NCI-H1694 treated with DMSO at 0.1 percent for 48 hours (cell line): ENCODE measurements at places on chromosomes 1 and 21.

GRCh38 chr1:11650331-11650991, 3.8 kb downstream of the FBXO2 start:
- DNase-seq = peak; percentile 18

- DNase-seq = no peak
Observed at GRCh38 chr21:44924606-44925377, 4.1 kb upstream of the ITGB2 start.

DNA sequence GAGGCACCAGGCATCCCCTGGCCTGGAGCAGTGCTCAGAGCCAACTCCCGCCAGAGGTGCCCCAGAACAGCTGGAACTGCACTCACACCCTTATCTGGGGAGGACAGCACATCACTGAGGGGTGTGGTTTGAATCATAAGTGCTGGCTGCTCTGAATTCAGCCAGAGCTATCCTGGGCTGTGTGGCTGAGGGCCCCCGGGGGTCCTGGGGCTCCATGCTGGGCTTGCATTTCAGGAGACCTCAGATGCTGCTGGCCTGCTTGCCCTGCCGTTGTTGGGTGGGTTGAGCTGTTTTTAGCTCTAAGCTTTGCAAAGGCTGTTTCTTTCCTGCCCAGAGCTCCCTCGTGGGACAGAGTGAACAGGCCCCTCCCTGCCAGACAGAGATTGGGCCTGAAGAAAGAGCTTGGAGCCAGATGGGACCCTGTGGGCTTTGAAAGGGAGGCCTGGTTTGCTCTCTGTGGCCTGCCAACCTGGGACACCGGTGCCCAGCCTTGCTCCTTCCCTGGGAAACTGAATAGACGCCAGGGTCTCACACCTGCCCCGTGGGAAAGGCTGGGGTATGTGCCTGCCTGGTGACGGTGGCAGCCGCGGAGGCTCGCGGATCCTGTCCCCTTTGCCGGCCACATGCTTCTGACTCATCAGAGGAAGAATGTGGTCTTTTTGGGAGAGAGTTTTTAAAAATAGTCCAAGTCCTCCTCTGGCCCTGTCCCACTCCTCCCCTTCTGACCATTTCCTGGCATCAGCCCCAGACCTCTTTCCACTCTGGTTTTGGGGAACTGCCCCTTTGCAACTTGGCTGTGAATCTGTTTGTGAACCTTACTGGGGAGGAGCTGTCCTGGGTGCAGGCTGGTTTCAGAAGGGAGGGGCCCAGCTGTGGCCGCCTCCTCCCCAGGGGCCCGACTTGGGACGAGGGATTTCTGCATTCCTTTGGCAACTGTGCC, 30.0 kb downstream of the ARHGEF10L start:
- no peak for DNase-seq

- peak; percentile 56 for DNase-seq
Observed at GRCh38 chr1:153771841-153772593, 3.2 kb upstream of the SLC27A3 start.

- DNase-seq = no peak
Observed at GRCh38 chr1:118486199-118486598, 301.2 kb upstream of the SPAG17 start.

- DNase-seq = no peak
Observed at GRCh38 chr1:225338545-225338944, 89.3 kb downstream of the LBR start.

DNA sequence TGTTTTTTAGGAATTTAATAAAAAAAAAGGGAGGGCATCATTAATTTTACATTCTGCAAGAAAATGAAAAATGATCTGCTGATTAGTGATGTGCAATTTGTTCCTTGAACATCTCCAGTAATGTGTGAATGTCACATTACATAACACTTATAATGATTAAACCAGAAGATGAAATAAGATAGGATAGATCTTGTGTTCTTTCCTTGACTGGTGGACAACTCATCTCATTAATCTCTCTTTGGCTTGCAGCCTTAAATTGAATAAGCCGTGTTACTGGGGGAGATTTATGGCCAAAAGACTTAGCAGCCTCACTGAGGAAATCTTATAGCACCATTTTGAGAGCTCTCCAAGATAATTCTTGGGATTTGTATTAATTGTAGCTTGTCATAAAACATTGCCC, 217.2 kb downstream of the ST6GALNAC3 start:
- DNase-seq = no peak

- no peak for DNase-seq
Observed at GRCh38 chr1:53766831-53767405, 28.0 kb upstream of the GLIS1 start.

DNA sequence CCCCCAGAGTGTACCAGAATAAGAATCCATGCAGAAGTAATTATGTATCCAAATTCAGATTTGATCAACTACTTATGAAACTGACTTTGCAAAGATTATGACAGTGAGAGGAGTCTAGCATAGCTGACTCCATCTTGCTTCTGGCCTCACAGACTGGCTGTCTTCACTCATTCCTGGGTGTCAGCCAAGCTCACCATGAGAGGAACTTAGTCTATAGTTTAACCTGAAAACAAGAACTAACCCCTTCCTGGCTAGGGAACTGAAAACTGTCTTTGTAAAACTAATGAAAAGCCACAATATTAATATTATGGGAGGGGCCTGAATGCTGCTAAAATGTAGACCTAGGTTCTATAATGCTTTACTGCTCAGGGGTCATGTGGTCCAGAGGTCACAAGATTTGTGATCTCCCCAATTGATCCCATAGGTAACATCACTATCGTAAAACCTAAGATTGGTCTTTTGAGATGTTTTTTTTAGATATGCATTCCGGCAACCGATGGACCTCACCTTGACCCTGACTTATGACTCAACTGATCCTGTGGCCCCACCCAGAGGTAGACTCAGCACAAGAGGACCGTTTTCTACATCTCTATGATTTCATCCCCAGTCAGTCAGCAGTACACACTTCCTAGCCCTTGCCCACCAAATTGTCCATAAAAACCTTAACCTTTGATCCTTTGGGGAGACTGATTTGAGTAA, 55.2 kb downstream of the ATP1B1 start:
- no peak for DNase-seq

DNA sequence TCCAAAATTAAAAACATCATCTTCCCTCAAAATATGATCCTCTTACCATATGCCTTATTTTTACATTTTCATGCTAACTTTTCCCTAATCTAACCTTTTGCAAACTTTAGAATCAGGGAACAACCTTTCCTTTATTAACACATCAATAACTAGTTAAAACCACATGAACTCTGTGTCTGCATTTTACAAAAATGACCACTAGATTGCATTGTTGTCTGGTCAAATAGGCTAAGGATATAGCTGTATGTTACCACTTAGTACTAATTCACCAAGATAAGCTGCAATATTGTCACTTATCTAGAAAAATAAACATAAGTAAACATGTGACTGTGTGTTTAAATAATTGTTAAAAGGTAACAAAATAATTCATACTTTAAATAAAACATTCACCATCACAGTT, 82.3 kb downstream of the DENND1B start:
- DNase-seq = no peak

DNA sequence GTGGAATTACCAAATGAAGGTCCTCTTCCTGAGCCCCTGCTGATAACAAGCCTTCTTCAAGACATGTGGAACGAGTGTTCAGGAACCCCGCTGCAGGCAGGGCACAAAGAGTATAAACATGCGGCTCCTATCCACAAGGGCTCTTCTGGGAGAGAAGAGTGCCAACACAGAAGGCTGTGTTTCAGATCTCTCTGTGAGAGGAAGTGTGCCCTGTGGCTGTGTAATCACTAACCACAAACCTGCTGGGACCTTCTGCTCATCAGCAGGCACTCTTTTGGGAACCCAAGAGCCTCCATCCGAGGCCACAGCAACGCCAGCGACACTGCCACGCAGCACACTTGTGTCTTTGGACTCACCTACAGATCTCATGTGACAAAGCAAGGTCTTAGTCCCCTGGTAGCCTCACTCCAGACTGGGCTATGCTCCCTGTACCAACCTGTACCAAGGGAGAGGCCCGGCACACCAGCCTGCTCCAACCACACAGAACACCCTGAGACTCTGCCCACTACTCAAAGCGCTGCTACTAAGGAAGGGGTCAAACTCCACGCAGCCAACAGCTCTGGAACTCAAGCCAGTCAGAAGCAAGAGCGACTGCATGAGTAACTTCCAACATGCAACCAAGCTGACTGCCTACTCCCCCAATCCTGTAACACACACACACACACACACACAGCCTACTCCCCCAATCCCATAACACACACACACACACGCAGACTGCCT, 7.8 kb downstream of the PTTG1IP start:
- no peak for DNase-seq

DNA sequence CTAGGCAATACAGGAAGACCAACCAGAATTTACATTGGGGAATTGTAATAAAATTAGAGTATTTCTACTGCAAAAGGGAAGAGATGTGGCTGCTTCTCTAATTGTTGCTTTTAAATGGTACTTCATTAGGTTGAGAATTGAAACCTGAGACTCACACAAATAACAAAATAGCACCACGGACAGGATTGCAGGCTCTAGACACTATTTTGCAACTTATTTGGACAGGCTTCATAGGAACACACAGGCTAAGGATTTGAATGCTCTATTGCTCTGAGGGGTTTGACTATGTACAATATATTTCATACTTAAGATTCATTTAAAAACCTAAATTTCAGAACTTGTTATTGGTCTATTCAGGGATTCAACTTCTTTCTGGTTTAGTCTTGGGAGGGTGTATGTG, 79.6 kb downstream of the ATP1B1 start:
- no peak for DNase-seq

GRCh38 chr1:220824031-220824989, 37.6 kb downstream of the MTARC1 start:
- no peak for DNase-seq

DNA sequence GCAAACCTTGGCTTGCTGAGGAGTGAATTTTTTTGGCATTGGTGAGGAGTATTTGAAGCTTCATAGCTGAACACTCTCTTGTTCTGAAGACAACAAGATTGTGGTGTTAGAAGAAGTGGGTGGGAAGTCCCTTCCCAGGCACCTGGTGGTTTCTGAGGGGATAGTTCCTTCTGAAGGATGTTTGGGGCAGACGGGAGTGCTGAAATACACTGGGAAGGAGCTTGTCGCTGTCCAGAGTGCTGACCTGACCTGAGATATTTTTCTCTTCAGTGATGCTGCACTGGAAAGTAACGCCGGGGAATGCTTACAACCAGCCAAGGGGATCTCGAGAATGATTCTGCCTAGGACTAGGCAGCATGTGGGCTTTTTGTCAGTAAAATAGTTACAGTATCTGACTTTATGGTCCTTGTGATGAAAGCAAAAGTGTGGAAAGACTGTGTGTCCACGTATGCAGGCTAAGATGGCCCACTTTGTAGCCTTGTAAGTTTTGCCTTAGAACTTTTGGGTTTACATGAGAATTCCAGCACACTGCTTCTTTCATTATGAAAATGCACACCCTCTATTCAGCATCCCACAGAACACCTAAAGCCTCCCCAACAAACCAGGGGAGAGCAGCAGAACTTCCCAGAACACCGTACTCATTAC, 33.1 kb upstream of the NFASC start:
- DNase-seq = no peak

GRCh38 chr1:19597496-19598309, 46.4 kb upstream of the NBL1 start:
- DNase-seq = no peak

DNA sequence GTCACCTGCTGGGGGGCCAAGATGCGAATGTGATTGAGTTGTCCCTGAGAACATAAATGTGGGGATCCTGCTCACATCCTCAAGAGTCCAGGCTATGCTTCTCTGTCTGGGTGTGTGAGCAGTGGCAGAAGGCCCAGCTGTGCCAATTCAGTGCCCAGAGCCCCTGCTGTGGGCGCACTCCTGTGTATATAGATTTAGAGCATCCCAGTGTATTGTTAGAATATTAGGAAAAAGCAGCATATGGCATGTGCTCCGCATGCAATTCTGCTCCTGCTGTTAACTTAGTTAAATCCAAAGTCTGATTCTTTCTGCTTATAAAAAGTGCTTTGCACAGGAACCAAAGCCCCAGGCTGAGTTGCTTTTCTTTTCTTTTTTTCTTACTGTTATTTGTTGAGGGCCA, 37.8 kb downstream of the FAM78B start:
- DNase-seq = peak; percentile 22

DNA sequence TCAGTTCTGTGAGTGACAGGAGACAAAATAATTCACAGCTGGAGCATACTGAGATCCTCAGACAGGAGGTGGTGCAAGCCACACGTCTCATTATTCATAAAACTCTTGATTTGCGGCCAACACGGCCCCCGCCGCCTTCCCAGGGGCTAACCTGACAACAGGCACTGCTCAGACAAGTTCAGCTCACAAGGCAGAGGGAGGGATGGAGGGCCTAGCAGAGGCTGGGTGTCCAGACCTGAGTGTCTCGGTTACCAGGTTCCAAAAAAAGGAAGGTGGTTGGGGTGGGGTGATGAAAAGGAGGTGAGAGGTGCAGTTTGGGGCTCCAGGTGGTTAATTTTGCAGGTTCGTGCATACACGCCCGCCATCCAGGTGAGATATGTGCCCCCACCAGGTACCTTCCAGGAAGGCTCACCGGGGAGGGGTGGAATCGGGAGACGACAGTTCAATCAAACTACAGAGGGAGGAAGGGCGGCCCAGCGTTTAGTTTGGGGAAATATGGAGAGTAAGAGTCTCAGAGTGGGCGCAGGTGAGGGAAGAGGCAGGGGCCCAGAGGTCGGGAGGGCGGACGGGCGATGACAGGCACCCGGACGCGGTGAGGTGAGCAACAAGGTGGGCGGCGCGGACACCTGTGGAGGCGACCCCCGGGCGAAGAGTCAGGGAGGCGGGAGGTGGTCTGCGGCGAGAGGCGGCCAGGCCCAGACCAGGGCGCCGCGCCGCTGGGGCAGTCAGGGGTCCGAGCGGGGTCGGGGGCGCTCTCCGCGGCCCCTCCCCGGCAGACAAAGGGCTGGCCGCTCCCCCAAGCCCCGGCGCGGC, 629 bp downstream of the CTNNBIP1 start:
- DNase-seq = no peak

DNA sequence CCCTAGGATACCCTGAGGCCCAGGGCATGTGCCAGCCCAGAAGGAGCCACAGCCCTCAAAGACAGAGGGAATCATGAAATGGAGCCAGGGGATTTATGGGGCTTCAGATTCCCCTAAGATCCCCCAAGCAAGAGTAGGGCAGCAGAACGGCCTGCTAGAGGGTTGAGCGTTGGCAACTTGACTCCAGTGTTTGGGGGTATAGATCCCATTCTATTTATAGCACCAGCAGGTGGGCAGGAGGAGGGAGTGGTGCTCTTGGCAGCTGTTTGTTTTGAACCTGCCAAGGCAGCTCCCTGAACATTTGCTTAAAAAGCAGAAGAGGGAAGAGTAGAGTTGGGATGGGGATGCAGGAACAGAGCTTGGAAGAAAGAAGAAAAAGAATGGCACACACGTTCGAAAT, 33.7 kb downstream of the GLUL start:
- DNase-seq = peak; percentile 87

DNA sequence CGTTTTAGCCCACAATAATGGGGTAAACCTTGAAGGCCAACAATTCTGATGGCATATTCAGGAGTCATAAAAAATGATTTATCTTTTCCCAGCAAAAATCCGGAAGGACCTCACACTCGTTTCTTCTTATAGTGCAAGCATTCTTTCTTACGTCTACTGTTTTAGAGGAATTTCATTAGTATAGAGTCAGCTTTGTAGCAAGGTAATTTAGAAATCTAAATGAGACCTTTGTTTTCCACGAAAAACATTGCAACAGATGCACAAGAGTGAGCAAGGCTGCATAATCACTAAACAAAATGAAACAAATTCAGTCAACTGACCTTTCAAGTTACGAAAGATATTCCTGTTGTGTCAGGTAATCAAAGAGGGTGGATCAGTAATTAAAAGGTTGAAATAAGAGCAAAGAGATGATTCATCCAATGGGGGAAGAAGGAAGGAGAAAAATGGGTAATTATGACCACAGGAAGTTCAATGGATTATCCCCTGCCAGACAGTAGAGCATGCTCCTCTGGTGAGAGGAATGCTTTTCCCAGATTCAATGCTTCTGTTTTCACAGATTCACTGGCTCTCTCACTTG, 560 bp upstream of the CSDE1 start:
- peak; percentile 4 for DNase-seq
